Glomerular endothelial cell (primary cell): ENCODE measurements at places on chromosomes 7 and 10.

DNA sequence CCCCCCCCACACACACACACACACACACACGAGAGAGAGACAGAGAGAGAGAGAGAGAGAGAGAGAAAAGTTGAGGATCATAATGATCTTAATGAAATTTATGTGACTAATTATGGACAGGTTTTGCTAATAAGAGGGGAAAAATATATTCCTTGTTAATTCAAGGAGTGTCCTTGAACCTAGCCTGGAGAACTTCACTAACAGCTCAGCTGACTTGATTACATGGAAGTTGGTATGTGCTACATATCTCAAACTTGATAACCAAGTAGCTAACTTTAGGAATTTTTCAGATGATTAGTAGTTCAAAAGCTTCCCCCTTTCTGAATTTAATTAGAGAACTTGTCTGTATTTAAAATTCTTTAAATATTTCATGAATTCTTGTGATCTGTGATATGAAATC is 15.3 kb downstream of the SLF2 start:
- DNase-seq: no peak

- no peak for DNase-seq
These were observed 22.4 kb downstream of the ZFAND2A start for GRCh38 chr7:1137517-1138167.

DNA sequence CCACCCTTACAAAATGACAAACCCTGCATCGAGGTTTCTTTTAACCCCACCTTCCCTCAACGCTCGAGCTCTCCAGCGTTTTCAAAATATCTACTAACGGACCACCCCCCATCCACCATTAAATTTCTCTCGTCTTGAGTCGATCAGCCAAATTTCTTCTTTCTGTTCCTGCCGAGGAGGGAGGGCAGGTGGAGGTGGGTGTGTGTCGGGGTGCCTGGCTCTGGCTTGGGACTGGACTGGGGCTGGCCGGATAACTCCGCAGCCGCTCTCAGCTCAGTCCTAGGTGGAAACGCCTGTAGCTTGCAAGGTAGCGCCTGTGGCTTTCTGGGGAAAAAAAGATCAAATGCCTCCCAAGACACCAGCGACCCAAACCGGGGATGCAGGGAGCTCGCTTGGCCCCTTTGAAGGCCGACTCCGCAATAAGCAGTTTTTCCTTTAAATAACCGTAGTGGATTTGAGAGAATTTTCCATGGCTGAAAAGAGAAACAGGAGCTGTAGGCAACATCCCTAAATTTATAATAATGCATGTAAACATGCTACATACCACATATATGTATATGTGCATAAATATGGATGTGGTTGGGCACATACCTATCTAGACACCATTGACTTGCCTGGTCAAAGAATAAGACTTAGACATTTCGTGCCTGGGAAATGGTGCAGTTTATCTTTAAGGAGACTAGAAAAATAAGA is 1.9 kb upstream of the TMEM178B start:
- no peak for DNase-seq

- DNase-seq: no peak
These were observed 32.4 kb downstream of the SPDYE6 start for GRCh38 chr7:102323914-102324195.

- no peak for DNase-seq
These were observed 19.7 kb downstream of the GOLGA7B start for GRCh38 chr10:97869091-97870042.

DNA sequence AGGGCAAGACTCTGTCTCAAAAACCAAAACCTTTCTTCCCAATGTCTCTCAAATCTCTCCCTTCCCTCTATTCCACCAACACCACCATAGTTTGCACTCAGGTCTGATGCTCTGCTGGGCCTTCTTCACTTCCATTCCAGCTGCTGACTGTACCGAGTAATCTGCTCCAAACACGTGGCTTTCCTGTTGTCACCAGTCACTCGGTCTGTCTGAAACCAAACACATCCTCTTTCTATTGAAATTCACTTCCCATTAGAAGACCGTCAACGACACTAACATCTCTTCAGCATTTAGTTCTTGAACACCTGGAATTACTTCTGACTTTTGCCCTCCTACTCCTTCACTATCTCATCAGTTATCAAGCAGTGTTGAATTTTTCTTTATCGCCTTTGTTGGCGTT is 4.7 kb upstream of the NRF1 start:
- no peak for DNase-seq

- DNase-seq: no peak
These were observed 25.2 kb downstream of the ABCB1 start for GRCh38 chr7:87575521-87575920.

- no peak for DNase-seq
These were observed 262.9 kb downstream of the PTPRN2 start for GRCh38 chr7:158324397-158325360.

DNA sequence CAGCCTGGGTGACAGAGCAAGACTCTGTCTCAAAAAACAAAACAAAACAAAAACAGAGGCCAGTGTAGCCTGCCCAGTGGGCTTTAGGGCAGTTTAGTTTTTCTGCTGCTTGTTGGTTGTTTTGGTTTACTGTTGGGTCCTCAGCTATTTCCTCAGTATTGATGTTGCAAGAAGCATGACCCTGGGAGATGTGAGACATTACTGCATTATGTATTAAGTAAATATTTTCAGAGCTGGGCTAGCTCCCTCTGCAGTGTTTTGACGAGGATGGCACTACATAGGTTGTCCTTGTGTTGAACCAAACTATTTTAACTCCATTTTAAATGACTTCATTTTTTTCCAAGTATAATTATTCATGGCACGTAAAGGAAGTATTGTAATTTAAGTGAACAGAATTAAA is 4.8 kb downstream of the AKAP9 start:
- no peak for DNase-seq

GRCh38 chr10:43785252-43785651 is 136.6 kb upstream of the ZNF32 start:
- no peak for DNase-seq

DNA sequence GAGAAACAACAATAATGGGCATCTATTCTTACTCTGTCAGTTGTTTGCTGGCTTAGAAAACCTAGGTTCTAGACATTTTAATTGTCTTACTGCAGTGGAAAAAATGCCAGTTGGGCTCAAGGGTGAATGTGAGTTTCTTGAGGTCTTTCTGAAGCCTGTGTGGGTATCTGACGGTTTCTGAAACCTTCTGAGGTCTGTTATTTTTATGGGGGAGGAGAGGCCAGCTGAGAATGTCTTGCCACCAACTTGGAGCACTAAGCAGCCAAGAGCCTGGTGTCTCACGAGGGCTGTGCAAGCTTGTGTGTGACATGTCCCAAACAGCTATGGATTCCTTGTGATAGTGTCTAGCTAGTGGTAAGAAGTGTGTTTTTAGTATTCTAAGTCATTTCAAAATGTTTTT is 24.2 kb upstream of the DDC start:
- DNase-seq: no peak

- DNase-seq: no peak
These were observed 588.2 kb downstream of the INHBA start for GRCh38 chr7:41114691-41115090.

- DNase-seq: no peak
These were observed 237.0 kb upstream of the SEMA3C start for GRCh38 chr7:81155654-81156373.

DNA sequence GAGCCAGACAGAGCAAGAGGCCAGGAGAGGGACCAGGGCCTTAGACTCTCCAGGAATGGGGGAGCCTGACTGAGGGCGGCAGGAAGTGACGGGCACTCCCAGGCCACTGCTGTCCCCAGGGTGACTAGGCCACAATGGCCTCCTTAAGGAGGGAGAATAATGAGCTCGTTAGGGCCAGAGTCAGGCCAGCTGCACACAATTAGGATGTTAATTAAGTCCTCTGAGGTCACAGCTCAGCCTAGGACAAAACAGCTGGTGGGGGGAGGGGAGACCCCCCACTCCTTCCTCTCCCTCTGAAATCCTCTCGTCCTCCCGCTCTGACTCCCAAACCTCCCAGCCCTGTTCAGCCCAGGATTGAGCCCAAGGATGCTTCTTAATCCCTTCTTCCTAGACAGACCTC is 143.0 kb downstream of the NEURL1 start:
- DNase-seq: no peak

- DNase-seq: no peak
These were observed 12.1 kb upstream of the NPVF start for GRCh38 chr7:25240340-25240739.

DNA sequence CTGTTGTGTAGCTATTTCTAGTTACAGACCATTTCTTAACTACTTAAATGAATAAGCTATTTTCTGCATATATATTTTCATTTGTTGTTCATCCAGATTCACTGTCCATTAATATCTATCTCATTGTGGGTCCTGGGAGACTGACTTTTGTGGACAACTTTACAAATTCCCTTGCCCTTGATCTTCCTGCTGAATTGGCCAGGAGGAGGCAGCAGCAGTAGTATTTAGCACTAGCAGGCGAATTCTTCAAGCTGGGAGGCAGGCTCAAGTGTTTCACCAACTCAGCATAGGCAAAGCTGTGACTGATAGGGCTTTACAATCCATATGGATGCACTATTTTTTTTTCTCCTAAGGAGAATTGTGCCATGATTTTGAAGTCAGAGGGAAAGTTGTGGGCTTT is 461.0 kb upstream of the NRG3 start:
- no peak for DNase-seq

- no peak for DNase-seq
These were observed 101.7 kb downstream of the AUTS2 start for GRCh38 chr7:69699931-69700330.

GRCh38 chr7:148852272-148852671 is 31.8 kb downstream of the EZH2 start:
- DNase-seq: no peak

DNA sequence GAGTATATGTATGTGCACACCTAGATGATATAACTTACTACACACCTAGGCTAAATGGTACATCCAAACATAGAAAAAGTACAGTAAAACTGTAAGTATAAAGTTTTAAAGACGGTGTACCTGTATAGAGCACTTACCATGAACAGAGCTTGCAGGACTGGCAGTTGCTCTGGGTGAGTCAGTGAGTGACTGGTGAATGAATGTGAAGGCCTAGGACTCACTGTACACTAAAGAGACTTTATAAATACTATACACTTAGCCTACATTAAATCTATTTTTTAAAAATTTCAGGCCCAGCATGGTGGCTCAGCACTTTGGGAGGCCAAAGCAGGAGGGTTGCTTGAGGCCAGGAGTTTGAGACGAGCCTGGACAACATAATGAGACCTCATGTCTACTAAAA is 195.3 kb downstream of the FZD1 start:
- DNase-seq: no peak

DNA sequence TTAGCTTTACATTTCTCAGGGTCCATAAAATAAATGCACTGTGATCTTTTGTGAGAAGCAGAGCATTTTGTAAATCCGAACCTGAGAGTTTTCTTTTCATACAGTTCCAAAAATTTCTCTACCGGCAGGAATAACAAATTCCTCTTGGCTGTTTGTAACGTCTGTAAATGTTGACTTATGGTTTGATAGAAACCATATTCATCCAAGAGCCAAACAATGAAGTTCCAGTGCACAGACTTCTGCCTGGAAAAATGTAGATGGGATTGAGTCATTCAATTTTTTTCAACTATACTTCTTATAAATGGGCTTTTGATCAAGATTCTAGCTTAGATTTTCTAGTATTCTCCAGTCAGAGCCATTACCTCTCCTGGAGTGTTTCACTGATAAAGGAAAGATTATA is 530.6 kb downstream of the TFEC start:
- no peak for DNase-seq

GRCh38 chr10:60937784-60938654 is 6.0 kb downstream of the RHOBTB1 start:
- DNase-seq: no peak

- DNase-seq: no peak
These were observed 86.9 kb downstream of the SLC13A1 start for GRCh38 chr7:123112833-123113232.

DNA sequence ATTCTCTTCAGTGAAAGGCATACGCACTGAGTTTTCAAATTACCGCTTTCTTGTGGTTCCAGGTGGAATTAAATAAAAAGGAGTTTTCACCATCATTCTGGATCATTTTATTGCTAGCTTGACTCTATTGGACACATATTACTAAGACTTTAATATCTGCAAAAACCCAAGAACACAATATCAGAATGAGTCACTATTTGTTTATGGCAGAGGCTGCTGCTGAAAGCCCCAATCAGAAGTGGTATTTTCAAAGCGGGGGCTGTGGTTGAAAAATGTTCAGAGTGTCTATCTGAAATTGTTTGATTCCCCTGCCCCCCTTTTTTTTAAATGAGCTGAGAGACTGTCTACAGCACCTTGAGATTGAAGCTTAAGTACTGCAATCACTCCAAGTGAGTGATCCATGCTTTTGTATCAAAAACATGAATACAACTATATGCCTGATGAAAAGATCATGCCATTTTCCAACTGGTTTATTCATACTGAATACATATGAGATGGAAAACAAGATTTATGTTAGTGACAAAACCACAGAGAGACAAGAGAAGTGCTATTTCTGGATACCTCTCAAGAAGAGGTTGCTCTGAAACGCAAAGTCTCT is 376.4 kb downstream of the HTR7 start:
- no peak for DNase-seq

DNA sequence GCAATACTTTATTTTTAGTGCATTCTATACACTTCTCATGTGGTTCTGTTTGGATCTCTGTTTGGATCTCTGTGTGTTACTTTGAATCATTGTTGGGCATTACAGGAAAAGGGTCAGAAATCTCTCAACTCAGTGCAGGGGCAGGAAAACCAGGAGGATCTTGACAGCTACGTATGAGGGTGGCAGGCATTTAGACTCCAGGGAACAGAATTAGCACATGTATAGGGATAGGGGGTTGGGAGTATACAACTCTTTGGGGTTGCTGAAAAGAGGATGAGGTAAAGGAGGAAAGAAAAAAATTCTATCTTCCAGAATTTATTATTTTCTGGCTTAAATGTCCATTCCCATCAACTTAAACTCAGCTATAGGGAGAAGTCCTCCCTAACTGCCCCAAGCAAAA is 59.4 kb upstream of the MKI67 start:
- no peak for DNase-seq

DNA sequence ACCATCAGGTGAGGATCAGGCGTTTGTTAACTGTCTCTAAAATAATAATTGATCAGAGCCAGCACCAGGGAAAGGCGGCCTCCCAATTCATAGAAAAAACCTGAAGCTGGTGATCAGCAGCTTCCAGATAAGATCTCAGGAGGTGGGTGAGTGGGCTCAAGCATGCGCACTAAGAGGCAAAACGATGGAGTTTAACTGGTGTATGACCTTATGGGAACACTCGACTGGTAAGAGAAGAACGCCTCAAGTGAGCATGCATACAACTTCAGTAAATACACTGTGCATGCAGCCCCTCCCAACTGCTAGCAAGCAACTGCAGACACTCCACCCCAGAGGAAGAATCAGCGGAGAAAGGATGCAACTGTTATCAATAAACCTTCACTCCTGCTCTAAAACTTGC is 18.1 kb downstream of the RAPGEF5 start:
- DNase-seq: no peak
